Activated CD4-positive, alpha-beta T cell treated with anti-CD3 and anti-CD28 coated beads for 48 hours (primary cell): ENCODE measurements at places on chromosomes 1 and 21.

GRCh38 chr1:164054331-164054730 is 504.7 kb upstream of the PBX1 start:
- no peak for DNase-seq

DNA sequence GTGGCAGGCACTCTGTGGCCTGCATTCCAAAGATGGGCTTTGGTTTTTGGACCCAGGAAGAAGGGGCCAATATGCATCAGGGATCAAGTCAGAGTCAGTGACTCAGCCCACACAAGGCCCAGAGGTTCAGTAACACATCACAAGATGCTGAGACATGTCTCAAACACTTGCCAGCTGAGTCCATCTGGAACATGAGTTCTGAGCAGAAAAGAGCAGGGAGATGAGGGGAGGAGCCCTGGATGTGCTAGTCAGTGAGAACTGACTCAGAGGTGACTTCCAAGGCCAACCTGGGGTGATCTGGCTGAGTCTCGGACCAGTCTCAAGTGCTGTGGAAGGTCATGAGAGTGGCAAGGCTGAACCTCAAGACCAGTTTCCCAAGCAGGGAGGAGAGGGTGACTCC is 150.1 kb downstream of the CDC7 start:
- DNase-seq, result no peak

- DNase-seq, result no peak
Observed at GRCh38 chr1:16125483-16125882, 30.4 kb downstream of the EPHA2 start.

DNA sequence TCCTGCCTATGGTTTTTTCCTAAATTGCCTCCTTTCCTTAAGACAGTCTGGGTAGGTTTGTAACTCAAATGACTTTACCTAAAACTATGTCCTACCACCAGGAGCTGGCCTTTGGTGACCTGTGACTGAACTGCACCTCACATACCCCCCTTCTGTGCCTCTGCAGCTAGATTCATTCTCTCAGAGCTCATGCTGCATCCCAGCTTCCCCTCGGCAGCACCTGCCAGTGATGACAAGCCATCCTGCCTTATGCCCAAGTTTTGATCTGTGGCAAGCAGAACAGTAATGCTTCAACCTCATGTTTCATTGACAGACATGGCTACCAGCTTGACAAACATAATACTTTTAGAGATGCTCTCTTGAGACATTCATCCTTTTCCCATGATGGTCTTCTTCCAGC is 141.9 kb downstream of the TSEN15 start:
- DNase-seq, result no peak

DNA sequence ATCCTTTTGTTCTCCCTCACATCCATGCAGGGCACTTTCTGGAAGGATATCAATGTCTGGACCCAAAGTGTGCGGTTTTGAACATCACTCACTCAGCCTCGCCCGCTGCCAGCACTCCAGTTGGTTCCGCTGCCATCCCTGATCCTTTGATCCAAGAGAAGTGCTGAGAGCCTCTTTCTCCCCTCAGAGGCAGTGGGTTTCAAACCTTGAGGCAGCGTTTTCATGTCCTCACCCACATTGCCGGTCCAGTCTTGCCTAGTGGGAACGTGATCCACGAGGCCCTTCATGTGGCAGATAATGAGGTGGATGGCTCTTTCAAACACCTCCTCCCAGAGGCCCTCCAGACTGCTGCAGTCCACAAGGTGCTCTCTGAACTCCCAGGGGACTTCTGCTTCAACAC is 122.2 kb downstream of the ACTL8 start:
- no peak for DNase-seq

GRCh38 chr21:28387220-28387619 is 605.5 kb downstream of the LTN1 start:
- DNase-seq, result no peak

- no peak for DNase-seq
Observed at GRCh38 chr1:115210302-115210711, 121.0 kb upstream of the TSPAN2 start.

DNA sequence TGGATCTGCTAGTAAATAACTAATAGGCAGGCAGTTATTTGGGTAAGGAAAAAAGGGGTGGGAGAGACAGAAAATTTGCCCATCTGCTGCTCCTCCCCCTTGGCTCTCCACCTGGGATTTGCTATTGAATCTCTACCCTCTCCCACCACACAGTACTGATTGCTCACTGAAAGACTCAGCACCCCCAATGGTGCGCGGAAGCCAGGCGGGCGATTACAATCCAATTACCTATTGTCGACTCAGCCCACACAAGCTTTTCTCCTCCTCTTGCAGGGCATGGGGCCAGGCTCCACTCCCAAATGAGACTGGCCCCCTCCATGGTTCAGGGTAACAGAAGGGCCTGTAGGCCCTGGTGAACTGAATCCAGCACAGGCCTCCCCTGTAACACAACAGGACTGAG is 2.7 kb upstream of the HMGN2 start:
- DNase-seq, result no peak

- no peak for DNase-seq
Observed at GRCh38 chr21:46051379-46051770, 46.5 kb upstream of the COL6A2 start.

DNA sequence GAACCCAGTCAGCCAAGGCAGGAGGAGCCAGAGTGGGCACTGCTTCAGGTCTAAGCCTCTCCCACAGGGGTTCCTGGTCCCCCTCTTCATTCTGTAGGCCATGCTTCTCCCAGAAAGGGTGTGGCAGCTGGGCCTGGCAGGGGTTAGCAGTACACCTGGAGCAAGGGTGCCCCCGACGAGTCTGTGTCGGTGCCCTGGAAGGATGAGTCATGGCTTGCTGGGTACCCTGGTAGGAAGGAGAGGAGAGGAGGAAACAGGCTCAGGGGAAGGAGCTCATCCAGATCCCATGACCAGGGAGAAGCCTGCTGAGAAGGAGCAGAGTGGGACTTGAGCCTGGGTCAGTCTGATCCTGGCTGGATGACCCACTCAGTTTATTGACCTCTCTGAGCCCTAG is 10.3 kb downstream of the KDF1 start:
- DNase-seq, result no peak

DNA sequence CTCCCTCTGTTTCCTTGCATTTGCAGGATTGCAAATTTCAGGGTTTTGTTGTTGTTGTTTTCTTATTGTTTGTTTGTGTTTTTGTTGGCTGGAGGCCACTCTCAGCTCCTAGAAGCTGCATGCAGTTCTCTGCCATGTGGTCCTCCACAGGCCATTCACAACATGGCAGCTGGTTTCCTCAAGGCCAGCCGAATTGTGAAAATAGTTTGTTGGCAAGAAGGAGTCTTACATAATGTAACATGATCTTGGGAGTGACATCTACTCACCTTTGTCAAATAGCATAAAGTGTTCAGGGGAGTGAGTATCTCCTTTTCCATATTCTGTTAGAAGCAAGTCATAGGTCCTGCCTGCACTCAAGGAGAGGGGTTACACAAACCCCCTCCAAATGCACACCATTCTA is 10.6 kb upstream of the UAP1 start:
- DNase-seq, result no peak

- DNase-seq, result no peak
Observed at GRCh38 chr1:15401391-15402055, 8.2 kb upstream of the EFHD2 start.

DNA sequence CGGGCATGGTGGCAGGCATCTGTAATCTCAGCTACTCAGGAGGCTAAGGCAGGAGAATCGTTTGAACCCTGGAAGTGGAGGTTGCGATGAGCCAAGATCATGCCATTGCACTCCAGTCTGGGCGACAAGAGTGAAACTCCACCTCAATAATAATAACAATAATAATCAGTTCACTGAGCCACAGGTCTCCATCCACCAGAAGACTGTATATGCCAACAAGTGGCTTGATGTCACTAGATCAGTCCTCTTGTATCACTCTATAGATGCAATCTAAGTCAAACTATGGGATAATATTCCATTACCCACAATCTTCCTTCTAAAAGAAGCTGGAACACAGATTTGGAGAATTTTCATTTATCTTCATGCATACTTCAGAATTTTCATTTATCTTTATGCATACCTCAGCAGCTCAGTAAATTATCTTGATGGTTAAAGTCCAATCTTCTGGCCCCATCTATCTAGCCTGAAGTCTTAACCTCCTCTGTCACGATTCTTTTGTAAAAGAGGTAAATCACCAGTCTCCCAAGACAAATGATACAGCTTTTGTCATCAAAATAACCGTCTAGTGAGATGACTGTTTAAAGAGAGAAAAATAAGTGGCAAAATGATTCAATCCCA is 61.8 kb downstream of the PUM1 start:
- DNase-seq, result no peak

DNA sequence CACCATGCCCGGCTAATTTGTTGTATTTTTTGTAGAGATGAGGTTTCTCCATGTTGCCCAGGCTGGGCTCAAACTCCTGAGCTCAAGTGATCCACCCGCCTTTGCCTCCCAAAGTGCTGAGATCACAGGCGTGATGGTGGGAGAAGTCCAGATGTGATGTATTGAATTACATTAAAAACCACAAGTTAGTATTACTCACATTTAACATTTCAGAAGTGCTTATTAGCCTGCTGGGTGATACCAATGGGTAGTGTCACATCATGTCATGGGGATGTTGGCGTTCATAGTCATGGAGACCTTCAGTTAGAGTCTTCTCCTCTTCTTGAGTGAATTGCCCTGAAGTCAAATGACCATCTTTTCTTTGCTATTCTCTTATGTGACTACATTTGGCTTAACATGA is 63.6 kb upstream of the VAMP3 start:
- no peak for DNase-seq

GRCh38 chr1:70737125-70737524 is 310.5 kb downstream of the PTGER3 start:
- DNase-seq, result no peak

DNA sequence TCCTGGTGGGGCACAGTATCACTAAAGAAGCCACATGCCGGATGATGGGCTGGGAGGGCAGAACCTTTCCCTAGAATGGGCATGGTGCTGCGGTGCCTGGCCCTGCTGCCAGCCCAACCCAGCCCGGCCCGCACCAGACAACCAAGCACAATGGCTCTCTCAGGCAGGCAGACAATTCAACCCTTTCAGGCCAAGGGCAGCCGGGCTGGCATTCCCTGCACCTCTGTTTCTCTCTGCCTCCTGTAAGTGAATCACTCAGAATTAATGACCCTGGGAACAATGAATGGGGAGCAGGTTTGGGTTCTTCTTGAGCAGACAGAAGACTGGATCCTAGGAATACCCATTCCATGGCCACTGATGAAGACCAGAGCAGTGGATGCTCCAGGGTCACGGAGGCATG is 41.0 kb upstream of the IFFO2 start:
- DNase-seq, result no peak

DNA sequence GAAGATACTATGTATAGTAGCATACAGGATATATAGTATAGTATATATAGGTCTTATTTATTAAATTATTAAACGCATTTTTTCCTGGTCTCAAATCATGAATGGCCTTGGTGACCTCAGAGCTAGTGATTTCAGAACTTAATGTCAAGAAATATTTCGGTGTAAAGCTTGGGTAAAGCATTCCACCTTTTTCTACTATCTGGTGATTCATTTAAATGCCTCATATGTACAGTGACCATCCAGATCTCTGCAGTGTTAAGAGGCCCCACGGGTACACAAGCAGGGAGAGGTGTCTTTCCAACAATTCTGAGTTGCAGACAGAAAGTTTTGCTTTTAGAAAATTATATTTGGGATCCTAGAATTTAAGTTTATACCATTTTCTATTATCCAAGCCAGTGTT is 626.5 kb downstream of the PTPRC start:
- DNase-seq, result no peak

DNA sequence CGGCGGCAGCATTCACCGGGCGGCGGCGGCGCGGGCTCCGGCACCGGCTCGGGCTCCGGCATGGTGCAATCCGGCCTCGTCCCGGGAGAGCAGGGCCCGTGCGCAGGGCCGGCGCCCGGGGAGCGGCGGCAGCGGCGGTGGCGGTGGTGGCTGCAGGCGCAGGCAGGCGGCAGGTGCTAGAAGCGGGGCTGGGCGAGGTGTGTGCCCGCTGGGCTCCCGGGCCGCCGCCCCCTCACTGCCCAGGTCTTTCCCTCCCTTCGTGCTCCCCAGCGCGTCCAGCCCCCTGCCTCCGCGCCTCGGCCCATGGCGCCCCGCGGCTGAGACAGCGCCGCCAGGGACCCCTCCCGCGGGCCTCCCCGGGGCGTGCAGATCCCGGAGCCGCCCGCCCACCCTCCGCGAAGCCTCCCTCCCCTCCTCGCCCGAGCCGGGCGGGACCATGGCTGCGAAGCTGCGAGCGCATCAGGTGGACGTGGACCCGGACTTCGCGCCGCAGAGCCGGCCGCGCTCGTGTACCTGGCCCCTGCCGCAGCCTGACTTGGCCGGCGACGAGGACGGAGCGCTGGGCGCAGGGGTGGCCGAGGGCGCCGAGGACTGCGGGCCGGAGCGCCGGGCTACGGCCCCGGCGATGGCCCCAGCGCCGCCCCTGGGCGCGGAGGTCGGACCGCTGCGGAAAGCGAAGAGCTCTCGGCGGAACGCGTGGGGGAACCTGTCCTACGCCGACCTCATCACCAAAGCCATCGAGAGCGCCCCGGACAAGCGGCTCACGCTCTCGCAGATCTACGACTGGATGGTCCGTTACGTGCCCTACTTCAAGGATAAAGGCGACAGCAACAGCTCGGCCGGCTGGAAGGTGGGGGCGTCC is 492 bp downstream of the FOXO6 start:
- DNase-seq, result peak; percentile 40

DNA sequence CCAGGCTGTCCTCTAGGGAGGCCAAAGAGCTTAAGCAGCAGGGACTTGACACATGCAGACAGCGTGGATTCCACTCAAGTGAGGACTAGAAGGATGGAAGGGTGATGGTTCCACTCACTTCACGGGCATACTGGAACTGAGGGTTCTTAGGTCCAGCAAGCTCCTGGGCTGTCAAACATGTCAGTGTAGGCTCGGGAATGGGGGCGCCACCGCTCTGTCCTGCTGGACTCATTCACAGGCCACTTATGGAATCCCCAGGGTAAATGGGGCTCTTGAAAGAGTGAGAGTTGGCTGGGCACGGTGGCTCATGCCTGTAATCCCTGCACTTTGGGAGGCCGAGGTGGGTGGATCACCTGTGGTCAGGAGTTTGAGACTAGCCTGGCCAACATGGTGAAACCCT is 27.7 kb upstream of the CSF3R start:
- DNase-seq, result no peak

- no peak for DNase-seq
Observed at GRCh38 chr1:236365999-236366570, 28.0 kb upstream of the EDARADD start.

GRCh38 chr1:228394571-228395394 is 11.9 kb downstream of the TRIM11 start:
- DNase-seq, result no peak

GRCh38 chr1:239884796-239885195 is 206.9 kb upstream of the FMN2 start:
- no peak for DNase-seq

- DNase-seq, result no peak
Observed at GRCh38 chr1:53504901-53505300, 45.7 kb downstream of the DMRTB1 start.
